ENCODE measurements at places on chromosomes 5 and 9. TPM values are rescaled to one million over a fixed set of nuclear protein-coding genes. Genes with fewer than 3 reads are reported as not detected.

CERCAM gene
- total RNA-seq: 32.0 TPM

IL12B gene
- 0.02 TPM for total RNA-seq

GRM6 gene
- total RNA-seq: not detected

SLC1A3 gene
- 0.08 TPM for total RNA-seq

SPOCK1 gene
- 24.2 TPM for total RNA-seq

OTULINL gene
- 27.0 TPM for total RNA-seq

AMACR gene
- 15.4 TPM for total RNA-seq

ENTREP1 gene
- total RNA-seq: 0.86 TPM

RNF130 gene
- total RNA-seq: 42.1 TPM

XPA gene
- total RNA-seq: 14.4 TPM

SEMA6A gene
- 0.15 TPM for total RNA-seq

RHOBTB3 gene
- 7.9 TPM for total RNA-seq

ANKRD31 gene
- 0.06 TPM for total RNA-seq

SMIM23 gene
- not detected for total RNA-seq

CD14 gene
- total RNA-seq: 3.4 TPM

IL13 gene
- total RNA-seq: not detected

FBXL7 gene
- total RNA-seq: 1.2 TPM

S100Z gene
- total RNA-seq: not detected

TRAF1 gene
- total RNA-seq: 1.9 TPM

SUSD3 gene
- 1.1 TPM for total RNA-seq

IRX1 gene
- not detected for total RNA-seq

CYSRT1 gene
- 4.7 TPM for total RNA-seq

HINT1 gene
- total RNA-seq: 411 TPM

MAT2B gene
- total RNA-seq: 39.7 TPM

FREM1 gene
- total RNA-seq: not detected

ZFR gene
- total RNA-seq: 67.1 TPM

OR1N2 gene
- not detected for total RNA-seq

Measured in A549 treated with dexamethasone at 1 μM for 4 hours (cell line).